GM18507 (cell line): ENCODE measurements at places on chromosomes 16 and 17.

GRCh38 chr17:72622661-72623433, 469.6 kb downstream of the SLC39A11 start:
- no peak for DNase-seq

- DNase-seq = no peak
Measured at GRCh38 chr17:60947100-60947499, 269.4 kb downstream of the BCAS3 start.

GRCh38 chr16:47284999-47285398, 141.3 kb upstream of the NETO2 start:
- DNase-seq = no peak

DNA sequence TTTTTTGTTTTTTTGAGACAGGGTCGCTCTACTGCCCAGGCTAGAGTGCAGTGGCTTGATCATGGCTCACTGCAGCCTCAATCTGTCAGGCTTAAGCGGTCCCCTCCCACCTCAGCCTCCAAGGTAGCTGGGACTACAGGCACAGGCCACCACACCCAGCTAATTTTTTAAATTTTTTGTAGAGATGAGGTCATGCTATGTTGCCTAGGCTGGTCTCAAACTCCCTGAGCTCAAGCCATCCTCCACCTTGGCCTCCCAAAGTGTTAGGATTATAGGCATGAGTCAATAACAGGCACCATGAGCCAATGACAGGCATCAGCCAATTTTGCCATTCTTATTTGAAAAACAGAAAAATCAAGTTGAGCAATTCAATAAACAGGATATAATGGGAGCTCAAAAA, 125.0 kb downstream of the SPAG9 start:
- no peak for DNase-seq

DNA sequence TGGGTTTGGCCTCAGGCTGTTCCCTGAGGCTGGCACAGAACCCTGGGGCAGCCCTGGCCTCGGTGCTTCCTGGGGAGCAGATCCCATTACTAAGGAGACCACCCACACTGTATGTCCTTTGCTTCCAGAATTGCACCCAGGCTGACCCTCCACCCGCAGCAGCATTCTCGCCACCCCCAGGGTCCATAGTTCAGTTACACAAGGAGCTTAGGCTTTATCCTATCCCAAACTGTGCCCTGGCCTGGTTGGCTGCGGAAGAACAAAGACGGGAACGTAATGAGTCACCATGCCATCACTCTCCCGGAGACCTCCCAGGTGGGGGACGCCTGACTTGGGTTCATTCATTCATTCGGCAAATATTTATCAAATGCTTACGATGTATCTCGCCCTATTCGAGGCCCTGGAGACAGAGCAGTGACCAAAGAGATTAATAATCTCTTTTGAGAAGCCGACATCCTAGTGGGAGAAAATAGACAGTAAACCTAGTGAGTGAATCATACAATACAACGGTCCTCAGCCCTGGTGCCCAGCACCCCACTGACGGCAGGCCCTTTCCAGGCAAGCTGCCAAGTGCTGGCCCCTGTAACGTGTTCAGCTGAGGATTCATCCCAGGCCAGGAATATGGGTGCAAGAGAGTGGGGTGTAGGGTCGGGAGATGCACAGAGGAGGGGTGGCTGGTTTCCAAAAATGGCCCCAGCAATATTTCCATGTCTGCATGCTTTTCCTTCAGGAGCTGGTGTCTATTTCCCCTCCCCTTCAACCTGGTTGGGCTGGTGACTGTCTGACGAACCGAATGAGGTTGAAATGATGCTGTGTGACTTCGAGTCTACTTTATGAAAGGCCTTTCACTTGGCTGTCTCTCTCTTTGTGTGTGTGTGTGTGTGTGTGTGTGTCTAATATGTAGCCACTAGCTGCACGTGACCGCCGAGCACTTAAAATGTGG, 134.2 kb downstream of the MGAT5B start:
- no peak for DNase-seq

- no peak for DNase-seq
Measured at GRCh38 chr16:50441486-50442157, 72.8 kb upstream of the BRD7 start.

DNA sequence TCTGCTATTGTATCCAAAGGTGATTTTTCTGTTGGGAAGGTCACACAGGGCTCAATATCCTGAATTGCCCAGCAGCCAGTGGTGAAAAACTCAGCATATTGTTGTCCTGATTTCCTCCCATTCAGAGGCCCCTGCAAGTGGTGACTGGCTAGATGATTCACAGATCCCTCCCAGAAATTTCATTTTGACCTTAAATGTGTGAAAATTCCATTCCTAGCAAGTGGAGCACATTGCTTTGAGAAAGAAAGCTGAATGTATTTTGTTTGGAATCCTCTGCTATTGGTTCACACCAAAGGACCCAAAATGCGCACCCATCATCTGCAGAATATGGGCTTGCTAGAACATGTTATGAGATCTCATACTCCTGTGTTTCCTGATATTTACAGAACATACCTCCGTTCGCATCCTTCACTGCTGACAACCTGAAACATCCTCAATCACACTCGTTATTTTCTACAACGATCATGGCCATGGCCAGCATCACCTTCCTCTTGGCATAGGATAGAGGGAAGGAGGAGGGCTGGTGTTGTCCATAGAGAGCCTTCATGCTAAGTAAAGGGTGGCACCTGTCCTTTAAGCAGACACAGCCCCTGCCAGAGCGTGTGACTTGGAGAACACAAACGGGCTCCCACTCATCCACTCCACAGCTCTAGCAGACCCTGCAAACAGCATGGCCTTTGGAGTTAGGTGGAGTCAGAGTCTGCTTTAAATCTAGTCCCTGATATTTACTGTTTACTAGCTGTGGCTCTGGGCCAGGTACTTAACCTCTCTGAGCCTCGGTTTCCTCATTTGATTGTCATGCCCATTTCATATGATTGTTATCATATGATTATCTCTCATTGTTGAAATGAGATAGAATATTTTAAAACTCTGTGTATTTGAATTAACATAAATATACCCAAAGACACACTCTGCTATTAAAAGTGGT, 30.4 kb upstream of the NFAT5 start:
- no peak for DNase-seq
